CD4-positive, alpha-beta T cell treated with Interleukin-17A for 1 hour (primary cell): ENCODE measurements at places on chromosomes 3 and 15.

- DNase-seq, result no peak
Measured at GRCh38 chr3:193972832-193973231, 163.1 kb upstream of the HES1 start.

- DNase-seq, result peak; percentile 84
Measured at GRCh38 chr3:108127301-108127988, 36.6 kb upstream of the CD47 start.

- DNase-seq, result no peak
Measured at GRCh38 chr15:37289109-37289765, 188.9 kb upstream of the MEIS2 start.

DNA sequence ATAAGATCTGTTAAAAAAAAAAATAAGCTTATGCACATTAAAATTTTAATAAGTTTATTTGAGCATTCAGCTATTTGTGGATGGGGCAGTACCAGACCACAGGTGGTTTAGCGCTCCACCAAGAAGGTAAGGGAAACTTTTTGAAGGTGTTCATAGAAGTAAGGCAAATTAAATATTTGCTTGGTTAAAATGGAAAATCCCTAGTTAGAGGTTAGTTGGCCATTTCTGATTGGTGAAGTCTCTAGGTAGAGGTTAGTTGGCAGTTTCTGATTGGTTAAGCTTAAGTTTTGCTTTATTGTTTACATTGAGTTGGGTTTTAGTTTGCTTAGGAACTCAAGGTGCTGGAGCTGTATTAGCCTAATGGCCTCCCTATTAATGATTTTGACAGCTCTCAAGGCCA, 30.7 kb downstream of the SCN11A start:
- no peak for DNase-seq

DNA sequence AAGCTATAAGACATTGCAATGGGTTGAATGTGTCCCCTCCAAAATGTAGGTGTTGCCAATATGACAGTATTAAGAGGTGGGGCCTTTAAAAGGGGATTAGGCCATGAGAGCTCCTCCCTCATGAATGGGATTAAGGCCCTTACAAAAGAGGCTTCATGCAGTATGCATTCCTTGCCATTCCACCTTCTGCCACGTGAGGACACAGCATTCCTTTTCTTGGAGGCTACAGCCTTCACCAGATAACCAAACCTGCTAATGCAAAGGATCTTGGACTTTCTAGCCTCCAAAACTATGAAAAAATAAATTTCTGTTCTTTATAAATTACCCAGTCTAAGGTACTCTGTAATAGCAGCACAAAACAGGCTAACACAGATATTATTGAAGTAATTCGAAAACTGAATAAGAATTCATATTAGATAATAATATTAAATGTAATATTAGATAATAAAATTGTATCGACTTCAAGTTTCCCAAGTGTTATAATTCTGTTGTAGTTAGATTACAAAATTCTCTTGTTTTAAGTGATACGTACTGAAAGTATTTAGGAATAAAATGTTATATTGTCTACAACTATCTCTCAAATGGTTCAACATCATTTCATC, 29.4 kb upstream of the ATP8B4 start:
- no peak for DNase-seq

DNA sequence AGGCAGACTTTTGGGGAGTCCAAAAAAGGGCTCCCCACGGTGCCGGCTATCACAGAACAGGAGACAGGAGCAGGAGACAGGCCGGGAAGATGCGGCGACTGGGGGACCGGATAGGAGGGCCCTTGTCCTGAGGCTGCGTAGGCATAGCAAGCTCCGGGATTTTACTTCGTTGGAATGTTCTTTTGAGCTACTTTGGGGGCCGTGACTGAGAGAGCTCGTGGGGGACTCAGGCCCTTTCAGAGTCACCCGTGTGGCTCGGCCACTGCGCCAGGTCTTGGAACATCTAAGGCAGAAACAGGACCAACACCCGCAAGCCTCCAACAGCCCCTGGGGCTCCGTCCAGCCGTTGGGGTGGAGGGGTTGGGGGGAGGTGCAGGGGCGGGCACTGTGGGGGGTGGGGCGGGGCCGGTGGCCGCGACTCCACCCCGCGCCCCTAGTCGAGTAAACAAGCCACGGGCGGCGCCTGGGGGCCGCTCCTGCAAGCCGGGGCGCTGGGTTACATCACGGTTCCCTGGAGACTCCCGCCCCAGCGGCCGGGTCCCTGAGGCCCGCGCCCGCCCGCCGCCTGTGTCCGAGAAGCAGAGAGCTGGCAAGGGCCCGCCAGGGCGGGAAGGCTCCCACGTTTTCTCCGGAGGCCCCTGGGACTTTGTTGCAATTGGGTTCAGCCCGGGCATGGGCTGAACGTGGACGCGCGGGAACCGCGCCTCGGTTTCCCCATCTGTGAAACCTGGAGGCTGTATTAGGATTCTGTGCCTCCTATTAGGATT, 23.3 kb upstream of the C15orf39 start:
- DNase-seq, result no peak

GRCh38 chr3:39268549-39268900, 11.3 kb downstream of the CX3CR1 start:
- DNase-seq, result no peak

- DNase-seq, result peak; percentile 76
Measured at GRCh38 chr15:73927476-73928240, 1.4 kb downstream of the LOXL1 start.

- DNase-seq, result no peak
Measured at GRCh38 chr15:69172847-69173246, 12.4 kb downstream of the GLCE start.

DNA sequence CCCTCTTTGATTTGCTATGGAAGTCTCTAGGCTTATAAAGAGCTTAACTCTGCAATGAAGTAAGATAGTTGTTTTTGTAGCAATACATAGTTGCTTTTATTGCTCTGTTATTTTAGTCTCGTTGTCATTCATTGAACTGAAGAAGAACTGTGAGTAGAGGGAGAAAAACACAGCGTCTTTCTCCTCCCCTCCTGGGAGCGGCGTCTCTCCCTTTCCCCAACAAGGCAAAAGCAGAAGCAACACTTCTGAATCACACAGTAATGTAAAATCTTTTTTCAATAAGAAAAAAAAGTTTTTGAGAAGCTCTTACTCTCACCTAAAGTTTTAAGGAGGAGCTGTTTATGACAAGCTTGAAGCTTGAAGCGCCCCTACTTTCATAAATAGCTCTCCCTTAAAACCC, 119.3 kb upstream of the SLC7A14 start:
- no peak for DNase-seq

DNA sequence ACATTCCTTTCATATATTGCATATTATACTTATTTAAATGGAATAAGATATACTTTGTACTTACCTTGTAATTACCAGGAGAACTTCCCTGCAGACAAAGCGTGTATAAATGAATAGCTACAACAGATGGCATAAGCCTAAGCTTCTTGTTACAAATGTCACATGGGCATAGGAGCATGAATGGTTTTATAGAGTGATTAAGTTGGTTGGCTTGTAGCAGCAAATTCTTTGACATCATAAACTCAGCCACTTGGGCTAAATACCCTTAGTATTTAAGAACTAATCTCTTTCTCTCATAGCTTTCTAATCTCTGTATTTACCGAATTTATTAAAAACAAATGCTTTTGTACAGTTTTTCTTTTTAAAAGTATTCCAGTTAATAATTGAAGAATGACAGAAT, at the start of gene UBAP1L:
UBAP1L (minus strand) TSS at position 115 of the 400 bp plus-strand sequence. CDS start 8,985 bp downstream, outside the sequence.
- DNase-seq, result no peak

- DNase-seq, result no peak
Measured at GRCh38 chr3:54349691-54350090, 227.3 kb downstream of the CACNA2D3 start.

DNA sequence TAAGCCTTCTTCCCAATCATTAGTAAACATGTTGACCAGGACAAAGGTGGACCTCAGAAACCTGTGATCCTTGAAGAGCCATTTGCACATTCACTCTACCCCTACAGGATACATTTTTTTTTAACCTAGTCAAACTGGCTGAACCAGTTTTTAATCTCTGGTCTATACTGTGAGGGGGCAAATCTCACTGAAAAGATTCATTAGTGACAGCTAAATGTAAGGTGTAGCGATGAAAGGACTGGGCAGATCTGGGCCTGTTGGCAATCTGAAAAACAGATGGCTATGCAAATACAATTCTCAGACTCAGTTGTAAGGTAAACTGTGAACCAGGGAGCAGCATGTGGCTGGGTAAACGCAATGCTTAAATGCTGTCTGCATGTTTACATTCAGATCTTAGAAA, 75.6 kb upstream of the SNTN start:
- no peak for DNase-seq

DNA sequence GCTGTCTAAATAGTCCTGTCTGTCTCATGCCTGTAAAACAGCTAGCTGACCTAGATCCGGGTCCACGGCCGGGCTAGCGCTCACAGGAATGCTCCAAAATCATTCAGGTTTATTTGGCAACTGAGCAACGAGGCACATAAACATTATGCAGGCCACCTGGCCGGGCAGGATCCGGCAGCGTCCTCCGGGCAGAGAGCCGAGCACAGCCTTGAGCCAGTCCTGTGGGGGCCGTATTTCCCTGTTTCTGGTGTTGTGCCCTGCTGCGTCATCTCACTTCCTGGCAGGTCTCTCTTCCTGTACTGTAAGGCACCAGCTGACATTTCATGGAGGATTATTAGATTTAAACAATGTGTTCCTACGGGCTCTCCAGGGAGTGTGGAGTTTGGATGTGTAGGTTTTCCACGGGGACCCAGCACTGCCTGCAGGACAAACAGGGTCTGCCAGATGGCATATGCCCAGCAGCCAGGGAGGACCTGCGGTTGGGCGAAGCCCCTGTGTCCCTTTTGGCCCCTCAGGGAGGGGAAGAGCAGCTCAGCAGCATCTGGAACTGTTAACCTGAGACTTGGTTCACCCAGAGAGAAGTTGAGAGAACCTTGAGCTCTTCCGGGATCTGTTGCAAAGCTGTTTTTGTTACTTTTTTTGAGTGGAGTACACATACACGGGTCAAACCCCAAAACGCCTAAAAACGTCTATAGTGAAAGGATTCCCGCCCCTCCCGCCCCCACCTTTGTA, 16.6 kb upstream of the LRRK1 start:
- DNase-seq, result no peak

DNA sequence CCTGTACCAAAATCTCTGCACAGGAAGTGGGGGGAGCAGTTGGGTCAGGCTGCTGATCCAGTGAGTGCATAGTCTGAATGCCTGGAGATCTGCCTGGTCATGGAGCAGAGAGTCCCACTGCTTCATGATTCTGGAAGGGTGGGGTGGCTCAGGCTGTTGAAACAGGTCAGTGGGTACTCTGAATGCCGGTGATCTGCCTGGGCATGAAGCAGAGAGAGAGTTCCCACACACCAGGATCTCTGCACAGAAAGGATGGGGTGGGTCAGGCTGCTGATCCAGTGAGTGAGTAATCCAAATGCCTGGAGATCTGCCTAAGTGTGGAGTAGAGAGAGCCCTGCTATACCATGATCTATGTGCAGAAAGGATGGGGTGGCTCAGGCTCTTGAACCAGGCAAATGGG, 16.1 kb upstream of the GCSAM start:
- DNase-seq, result no peak

DNA sequence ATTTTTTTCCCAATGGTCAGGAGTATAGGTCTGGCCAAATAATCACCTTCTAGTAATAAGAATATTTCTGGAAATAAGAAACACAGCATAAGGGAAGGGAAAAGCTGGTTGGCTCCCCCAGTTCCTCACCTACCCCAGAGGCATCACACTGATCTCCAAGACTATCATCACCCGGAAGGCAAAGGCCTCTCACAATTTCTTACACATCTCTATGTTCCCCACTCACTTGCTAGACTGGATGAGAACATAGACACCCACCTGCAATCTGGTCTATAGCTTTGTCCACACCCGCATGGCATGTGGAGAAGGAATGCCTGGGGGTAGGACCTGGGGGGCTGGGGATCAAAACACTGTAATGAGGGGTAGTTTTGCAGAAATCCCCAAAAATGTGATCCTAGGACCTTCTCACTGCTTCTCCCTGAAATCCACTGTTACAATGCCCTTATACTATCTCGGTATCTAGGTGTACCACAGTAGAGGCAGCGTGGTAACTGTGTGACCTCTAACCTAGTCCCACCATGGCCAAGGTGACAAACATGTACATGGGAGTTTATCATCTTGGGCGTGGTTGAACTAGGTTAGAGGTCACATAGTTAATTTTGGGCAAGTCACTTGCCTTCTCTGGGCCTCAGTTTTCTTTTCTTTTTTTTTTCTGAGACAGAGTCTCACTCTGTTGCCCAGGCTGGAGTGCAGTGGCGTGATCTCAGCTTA, 29.5 kb upstream of the NRROS start:
- peak; percentile 45 for DNase-seq

DNA sequence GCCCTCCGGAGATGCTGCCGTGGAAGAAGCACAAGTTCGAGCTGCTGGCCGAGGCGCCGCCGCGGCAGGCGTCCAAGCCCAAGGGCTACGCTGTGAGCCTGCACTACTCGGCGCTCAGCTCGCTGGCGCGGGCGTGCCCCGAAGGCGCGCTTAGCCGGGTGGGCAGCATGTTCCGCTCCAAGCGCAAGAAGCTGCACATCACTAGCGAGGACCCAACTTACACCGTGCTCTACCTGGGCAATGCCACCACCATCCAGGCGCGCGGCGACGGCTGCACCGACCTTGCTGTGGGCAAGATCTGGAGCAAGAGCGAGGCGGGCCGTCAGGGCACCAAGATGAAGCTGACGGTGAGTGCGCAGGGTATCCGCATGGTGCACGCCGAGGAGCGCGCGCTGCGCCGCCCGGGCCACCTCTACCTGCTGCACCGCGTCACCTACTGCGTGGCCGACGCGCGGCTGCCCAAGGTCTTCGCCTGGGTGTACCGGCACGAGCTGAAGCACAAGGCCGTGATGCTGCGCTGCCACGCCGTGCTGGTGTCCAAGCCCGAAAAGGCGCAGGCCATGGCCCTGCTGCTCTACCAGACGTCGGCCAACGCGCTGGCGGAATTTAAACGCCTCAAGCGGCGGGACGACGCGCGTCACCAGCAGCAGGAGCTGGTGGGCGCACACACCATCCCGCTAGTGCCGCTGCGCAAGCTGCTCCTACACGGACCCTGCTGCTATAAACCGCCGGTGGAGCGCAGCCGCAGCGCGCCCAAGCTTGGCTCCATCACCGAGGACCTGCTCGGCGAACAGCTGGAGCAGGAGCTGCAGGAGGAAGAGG, 1.3 kb downstream of the FAM43A start:
- peak; percentile 9 for DNase-seq

- DNase-seq, result peak; percentile 44
Measured at GRCh38 chr15:52220937-52221660, 29.9 kb upstream of the GNB5 start.

GRCh38 chr15:68819495-68820294, 1.0 kb downstream of the ANP32A start:
- no peak for DNase-seq

- no peak for DNase-seq
Measured at GRCh38 chr3:9497821-9498565, 55.6 kb downstream of the LHFPL4 start.

- no peak for DNase-seq
Measured at GRCh38 chr15:43370310-43370974, 401 bp downstream of the ZSCAN29 start.

GRCh38 chr15:91294795-91295194, 194.7 kb downstream of the SV2B start:
- no peak for DNase-seq

- DNase-seq, result no peak
Measured at GRCh38 chr3:171788546-171789351, 21.5 kb downstream of the PLD1 start.
